ENCODE measurements at places on chromosomes 4 and X.

DNA sequence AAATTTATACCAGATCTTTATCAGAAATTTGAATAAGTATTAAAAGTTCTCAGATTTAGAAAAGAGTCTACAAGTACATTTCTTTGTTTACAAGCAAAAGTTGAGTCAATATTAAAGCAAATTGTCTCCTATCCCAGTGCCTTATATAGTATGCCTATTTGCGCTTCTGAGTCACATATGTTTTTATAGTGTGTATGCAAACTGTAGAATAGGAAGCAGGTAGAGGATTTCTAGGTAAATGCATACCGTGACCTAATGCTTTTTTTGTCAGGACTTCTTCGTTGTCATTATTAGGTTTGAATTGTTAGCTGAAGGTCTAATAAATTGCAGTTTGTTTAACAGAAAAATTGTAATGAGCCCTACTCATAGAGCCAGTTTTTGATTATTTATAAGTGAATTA is 22.2 kb downstream of the CEP44 start:
- ATAC-seq, result no peak

GRCh38 chrX:73812256-73812655 is 249.3 kb downstream of the CHIC1 start:
- no peak for ATAC-seq

GRCh38 chrX:133850399-133850798 is 135.0 kb downstream of the GPC3 start:
- no peak for ATAC-seq

DNA sequence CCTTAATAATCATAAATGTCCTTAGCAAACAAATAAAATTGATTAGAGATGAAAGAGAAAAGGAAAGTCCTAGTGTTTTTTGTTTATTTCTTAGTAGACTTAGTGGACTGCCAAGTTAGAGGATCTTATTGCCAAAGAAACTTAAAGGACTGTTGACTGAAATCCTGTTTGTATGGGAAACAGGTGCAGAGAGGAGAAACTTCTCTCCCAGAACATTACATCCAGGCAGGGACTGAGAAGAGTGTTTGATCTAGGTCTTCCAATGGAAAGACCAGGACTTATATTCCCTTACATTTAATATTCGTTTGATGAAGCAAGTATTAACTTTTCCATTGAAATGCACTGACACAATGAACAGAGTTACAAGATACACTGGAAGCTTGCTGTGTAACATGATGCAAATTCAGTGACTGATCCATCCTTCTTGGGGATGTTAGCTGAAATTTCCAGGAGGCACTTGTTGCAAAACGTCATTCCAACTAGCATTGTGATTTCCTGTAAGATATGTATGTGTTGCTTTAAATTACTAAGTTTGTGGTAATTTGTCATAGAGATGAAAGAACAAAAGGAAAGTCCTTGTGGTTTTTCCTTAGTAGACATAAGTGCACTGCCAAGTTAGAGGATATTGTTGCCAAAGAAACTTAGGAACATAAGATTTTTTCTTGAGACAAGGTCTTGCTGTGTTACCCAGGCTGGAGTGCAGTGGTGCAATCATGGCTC is 505.6 kb downstream of the STIM2 start:
- ATAC-seq, result no peak

DNA sequence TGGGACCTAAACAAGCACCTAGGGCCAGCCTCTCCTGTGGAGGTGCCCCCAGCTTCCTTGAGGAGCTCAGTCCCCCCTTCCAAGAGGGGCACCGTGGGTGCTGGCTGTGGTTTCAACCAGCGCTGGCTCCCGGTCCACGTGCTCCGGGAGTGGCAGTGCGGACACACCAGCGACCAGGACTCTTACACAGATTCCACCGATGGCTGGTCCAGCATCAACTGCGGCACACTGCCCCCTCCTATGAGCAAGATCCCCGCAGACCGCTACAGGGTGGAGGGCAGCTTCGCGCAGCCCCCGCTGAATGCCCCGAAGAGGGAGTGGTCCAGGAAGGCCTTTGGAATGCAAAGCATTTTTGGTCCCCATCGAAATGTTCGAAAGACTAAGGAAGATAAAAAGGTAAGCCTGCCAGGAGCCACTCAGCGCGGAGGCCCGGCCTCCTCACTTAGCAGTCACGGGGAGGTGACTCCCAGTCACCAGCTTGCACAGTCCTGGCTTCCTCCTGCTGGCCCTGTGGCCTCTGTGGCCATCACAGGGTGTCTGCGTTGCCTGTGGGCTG is 24.9 kb downstream of the RGS12 start:
- ATAC-seq, result no peak

GRCh38 chrX:150847088-150847487 is 51.4 kb downstream of the CD99L2 start:
- no peak for ATAC-seq

GRCh38 chrX:9885150-9885549 is 82.0 kb upstream of the CLDN34 start:
- ATAC-seq, result peak; percentile 76

- ATAC-seq, result no peak
Observed at GRCh38 chr4:186946136-186946535, 222.5 kb upstream of the FAT1 start.

DNA sequence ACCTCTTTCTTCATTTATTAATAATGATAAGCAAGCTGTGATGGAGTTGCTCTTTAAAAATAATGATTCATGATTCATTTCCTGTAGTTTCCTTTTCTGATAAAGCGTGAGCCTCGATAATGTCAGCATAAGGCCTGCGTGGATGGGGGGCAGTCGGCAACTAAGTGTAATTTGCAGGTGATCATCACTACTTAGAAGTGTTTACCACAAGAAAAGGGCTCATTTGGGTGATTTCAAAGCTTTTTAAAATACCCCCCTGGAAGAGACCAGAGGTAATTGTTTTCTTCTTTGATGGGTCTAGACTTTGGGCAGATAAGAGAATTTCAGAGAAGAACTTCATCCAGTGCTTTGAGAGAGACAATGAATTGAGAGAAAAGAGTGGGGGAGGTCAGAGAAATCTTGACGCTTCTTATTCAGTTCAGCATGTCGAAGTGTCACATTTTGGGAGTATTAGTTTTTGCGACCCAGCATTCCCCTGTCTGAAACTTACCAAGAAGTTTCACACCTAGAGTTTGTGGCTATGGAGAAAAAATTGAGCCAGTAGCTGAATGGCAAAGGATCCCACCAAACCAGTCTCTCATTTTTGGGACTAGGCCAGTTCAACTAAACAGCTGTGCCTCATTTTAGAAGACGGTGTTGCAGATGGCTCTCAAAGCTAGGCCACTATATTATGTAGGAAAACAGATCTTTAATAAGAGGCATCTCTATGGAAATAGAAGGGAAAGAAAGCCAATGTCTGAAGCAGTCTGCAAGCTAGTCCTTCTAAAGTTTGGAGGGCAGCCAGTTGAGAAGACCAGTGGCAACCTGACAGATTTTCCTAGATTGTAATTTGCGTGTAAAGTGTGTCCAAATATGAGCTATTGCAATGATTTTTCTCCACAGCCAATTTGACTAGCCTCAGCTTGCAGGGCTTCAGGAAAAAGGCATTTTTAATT is 171.0 kb upstream of the PPP1R2C start:
- no peak for ATAC-seq

DNA sequence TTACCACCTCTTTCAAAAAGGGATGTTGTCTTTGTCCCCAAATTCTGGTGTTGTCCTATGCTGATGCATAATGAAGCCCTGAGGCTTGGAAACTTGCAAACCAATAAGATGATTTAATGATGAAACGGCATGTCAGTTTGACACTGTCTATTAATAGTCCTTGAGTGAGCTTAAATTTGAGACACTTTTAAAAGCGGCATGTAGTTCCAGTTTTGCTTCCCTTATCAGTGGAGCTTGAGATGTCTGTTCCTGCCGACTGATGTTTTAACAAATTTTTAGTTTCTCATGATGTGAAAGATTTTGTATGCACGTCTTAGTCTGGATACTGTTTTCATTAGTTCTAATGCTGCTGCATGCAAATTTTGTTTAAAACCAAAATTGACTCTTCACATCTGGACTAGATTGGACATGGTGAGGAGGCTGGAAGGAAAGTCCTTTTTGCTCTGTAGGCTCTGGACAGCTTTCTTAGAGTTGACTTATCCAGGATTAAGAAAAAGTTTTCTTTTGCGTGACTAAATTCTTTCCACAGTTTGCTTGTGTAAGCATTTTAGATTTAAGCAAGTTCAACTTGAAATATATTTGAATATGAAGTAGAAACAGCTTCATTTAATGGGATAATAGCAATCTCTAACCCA is 11.7 kb downstream of the C1GALT1C1 start:
- ATAC-seq, result no peak

DNA sequence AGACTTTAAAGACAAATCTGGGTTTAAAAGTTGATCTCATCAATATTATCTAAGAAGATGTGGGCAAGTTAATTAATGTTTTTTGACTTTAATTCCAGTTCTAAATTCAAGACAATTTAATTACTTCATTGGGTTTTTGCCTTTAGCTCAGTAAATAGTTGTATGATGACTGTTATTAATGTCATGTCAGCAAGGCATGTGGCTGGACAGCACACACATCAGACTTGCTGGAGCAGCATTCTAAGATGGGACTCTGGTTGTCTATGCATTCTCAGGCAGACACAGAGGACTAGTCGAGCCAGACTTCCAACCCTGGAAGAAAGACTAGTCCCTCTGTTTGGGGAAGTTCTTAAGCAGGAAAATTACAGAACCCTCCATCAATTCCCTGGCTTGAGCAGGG is 180.7 kb upstream of the GK2 start:
- ATAC-seq, result no peak

- ATAC-seq, result no peak
Observed at GRCh38 chr4:26206999-26207398, 113.8 kb upstream of the RBPJ start.

GRCh38 chr4:120611092-120611491 is 311.4 kb downstream of the PRDM5 start:
- no peak for ATAC-seq

DNA sequence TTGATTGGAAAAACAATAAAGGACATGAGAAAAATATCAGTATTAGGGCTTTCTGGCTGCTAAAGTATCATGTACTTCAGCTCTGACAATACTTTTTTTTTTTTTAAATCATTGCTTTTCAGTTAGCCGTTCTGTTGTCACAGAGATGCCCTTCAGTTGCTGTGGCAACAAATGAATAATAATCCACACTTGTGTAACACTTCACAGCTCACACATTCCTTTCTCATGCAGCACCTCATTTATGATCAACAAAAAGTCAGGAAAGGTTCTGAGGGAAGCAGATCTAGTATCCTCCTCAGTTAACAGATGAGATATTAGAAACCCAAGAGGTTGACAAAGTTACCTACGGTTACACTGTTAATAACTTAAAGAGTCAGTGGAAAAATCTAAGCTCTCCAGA is 444.2 kb upstream of the SLIT2 start:
- no peak for ATAC-seq

- no peak for ATAC-seq
Observed at GRCh38 chr4:148692242-148692641, 250.0 kb upstream of the NR3C2 start.

DNA sequence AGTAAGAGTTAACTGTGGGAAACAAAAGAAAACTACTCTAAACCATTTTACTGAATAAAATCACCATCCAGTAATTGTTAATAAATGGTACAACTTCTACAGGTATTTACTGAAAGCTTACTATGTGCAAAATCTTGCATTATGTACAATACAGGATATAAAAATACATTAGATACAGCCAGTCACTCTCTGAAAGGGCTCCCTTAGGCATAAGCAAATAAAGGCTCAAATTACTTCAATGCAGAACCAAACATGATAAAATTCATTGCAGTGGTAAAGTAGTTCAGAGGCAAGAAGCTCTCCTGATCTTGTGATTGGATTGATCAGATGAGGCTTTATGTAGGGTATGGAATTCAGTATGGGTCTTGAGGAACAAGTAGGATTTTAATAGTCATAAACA is 100.2 kb downstream of the KLHL13 start:
- no peak for ATAC-seq

DNA sequence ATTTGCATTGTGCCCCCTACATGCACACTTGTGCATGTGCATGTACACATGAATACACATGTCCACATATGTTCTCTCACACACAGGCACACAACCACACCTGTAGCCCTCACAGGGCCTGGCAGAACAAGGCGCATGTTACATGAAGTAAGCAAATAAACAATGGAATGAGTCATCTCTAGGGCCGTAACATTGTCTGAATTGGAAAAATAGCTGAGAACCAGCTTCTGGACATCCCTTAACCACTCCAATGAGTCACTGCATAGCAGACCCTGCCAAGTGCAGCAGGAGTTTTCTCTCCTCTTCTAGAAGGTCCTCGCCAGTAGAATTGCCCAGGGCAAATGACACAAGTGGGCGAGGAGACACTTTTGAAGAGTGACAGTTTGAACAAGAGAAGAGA is 66.1 kb downstream of the MAGEA10 start:
- no peak for ATAC-seq

GRCh38 chr4:86484241-86484640 is 109.9 kb upstream of the PTPN13 start:
- ATAC-seq, result no peak

GRCh38 chr4:79682801-79683530 is 274.9 kb upstream of the GK2 start:
- ATAC-seq, result no peak

- no peak for ATAC-seq
Observed at GRCh38 chrX:39475372-39475771, 622.4 kb downstream of the BCOR start.

- ATAC-seq, result no peak
Observed at GRCh38 chrX:35562395-35562794, 235.7 kb upstream of the MAGEB16 start.

- no peak for ATAC-seq
Observed at GRCh38 chr4:96708766-96709165, 868.9 kb downstream of the PDHA2 start.

GRCh38 chrX:17584248-17584681 is 153.0 kb upstream of the SCML1 start:
- no peak for ATAC-seq

- no peak for ATAC-seq
Observed at GRCh38 chr4:121738780-121739535, 26.0 kb downstream of the SMIM43 start.

DNA sequence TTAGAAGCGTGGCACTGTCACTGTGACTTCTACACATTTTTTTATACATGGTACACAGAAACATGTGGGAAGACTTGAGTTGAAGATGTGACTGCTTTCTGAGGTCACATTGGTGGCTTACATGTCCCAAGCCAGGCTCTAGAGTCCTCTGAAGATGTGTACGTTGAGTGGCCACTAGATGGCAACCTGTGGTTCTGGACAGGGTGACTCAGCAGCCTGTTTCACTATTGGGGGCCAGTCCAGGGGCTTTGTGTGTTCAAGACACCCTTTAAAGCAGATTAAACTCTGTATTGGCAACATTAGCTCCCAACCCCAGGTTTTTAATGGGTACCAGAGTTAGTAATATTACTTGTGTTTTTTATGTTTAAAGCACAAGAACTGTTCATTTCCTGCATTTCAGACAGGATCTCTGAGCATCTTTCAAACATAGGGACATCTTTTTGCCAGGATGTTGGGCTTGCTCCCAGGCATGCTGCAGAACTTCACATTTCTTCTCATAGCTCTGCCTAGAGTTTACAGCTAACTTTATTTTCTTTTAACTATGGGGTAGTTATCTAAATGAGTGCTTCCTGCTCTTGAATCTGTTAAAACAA is 53.0 kb downstream of the DCUN1D4 start:
- ATAC-seq, result peak; percentile 89

- no peak for ATAC-seq
Observed at GRCh38 chrX:2908125-2908685, 20.9 kb downstream of the ARSD start.

GRCh38 chr4:43253541-43253940 is 361.0 kb downstream of the GRXCR1 start:
- ATAC-seq, result no peak

GRCh38 chr4:163818673-163819072 is 324.2 kb downstream of the TMA16 start:
- no peak for ATAC-seq
